ENCODE measurements at places on chromosomes 5 and 9.

- peak; percentile 85 for DNase-seq
Measured at GRCh38 chr9:12702160-12702758, 9.1 kb downstream of the TYRP1 start.

GRCh38 chr5:159700016-159700415 is 216.3 kb upstream of the ADRA1B start:
- no peak for DNase-seq

DNA sequence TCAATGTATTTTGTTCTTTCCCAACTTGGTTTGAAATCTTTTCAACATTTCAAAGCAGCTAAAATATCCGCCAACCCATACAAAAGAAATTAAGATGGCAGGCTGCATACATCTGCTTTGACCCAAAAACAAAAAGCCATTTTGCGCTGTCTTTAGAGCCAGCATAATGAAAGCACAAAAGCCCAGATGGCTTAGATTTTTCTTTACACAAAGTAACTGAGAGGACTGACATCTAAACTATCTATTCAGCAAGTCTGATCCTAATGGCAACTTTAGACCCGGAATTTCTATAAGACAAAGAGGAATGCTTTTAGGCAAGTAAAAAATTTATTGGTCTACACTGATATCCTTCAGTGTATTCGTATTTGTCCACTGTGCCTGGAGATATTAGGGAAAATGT is 86.3 kb downstream of the MYO10 start:
- DNase-seq: no peak

- no peak for DNase-seq
Measured at GRCh38 chr9:115614326-115614999, 496.5 kb upstream of the TNC start.

DNA sequence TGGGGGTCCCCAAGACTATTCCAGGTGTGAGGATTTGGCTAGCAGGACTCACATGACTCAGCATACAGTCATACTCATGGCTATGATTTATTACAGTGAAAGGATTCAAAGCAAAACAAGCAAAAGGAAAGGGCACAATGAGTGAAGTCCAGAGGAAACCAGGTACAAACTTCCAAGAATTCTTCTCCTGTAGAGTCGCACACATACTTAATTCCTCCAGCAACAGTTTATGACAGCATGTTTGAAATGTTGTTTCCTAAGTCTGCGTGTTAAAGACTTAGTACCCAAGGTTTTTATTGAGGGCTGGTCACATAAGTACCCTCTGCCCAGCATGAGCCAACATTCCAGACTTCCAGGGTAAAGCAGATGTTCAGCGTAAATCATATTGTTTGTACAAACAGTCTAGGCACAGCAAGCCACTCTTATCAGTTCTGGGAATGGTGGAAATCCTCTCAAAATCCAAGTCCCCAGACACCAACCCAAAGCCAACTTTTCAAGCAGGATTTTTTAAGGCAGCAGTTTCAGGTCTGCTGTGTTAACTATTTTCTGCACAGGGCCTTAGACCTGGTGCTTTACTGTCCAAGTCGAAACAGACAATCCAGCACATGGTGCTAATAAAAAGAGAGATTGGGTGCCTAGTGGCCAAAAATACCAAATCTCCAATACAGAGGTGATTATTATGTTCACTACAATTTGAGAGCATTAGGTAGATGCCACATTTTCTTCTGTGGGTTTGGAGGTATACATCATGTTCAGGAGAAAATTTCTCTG is 18.6 kb upstream of the RICTOR start:
- no peak for DNase-seq

GRCh38 chr5:151819830-151820229 is 48.1 kb downstream of the G3BP1 start:
- DNase-seq: no peak

DNA sequence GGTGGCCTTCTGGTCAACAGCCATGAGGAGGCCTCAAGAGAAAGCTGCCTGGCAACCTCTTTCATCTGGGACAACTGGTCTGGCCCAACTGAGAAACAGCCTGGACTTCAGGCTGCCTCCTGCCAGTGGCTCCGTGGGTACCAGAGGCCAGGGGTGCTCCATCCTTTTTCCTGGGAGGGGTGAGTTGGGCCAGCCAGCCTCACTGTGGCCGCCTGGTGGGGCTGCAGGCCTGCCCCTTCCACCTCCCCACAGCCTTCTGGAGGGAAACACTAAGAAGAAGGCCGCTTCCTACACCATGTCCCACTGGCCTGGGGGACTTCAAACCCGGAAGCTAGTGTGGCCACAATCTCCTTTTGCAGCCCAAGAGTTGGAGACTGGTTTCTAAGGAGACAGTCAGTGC is 13.8 kb upstream of the NKD2 start:
- DNase-seq: no peak

GRCh38 chr5:9515436-9515835 is 30.4 kb downstream of the SEMA5A start:
- DNase-seq: no peak

DNA sequence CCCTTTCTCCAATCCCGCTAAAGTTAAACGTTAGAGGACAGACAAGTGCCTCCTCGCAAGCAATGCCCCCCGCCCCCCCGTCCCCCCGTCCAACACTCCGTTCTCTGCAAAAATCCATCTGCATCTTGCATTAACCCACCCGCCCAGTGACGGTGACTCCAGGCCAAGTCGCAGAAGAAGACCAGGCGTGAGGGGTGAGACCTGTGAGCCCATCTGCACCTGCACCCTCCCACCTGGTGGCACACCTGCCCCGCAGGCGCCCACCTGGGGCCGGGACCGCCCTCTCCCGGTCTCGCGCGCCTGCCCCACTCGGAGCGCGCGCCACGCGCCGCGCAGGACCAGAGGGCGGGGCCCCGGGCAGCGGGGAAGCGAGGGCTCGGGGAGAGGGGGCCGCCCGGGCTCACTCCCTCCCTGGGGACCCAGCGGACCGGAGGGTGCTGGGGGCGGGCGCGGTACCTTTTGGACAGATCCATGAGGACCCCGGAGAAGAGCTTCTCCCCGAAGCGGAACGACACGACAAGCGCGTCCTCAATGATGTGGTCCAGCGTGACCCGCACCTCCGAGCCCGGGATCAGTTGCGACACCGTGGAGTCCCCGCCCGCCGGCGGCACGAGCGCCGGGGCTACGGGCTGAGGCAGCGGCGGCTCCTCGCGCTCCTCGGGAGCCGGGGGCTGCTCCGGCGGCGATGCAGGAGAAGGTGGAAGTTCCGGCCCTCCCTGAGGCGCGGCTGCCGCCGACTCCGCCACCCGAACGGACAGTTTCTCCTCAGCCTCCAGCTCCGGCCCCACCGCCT is 705 bp downstream of the PWWP2A start:
- peak; percentile 16 for DNase-seq

DNA sequence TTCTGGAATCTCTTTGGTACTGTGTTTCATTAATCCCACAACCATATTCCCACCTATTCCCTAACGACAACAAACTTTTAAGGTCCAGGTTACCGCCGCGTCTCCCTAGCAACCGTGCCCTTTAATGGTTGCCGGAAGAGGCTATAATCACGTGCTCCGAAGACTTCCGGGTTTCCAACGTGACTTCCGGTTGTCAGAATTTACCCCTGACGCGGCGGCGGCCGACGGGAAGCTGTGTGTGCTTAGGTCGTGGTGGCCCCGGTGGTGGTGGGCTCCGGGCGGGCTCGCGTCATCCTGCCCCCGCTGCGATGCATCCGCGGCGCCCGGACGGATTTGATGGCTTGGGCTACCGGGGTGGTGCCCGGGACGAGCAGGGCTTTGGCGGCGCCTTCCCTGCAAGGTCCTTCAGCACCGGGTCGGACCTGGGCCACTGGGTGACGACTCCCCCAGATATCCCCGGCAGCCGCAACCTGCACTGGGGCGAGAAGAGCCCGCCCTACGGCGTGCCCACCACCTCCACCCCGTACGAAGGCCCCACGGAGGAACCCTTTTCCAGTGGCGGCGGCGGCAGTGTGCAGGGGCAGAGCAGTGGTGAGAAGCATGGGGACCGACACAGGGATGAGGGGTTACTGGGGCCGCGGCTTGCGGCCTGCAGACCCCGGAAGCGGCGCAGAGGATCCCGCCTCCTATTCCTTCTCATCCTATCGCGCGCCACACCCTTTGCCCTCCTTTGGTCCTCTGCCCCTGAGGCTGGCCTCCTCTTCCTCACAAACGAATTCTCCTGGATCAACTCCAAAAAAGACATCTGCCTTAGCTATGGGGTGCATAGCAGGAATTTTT is at the start of gene SLC25A46:
Gene SLC25A46 (plus strand): TSS at position 196 of the 840 bp plus-strand sequence. CDS start 113 bp downstream, at position 309.
- peak; percentile 96 for DNase-seq

- no peak for DNase-seq
Measured at GRCh38 chr5:3342271-3343100, 253.1 kb upstream of the IRX1 start.

GRCh38 chr5:58944221-58944620 is 361.3 kb downstream of the RAB3C start:
- DNase-seq: no peak

Measured in GM23338 (cell line).